Stimulated activated CD4-positive, alpha-beta T cell treated with anti-CD3 and anti-CD28 coated beads, Interleukin-12 subunit alpha, Interleukin-12 subunit beta, amount 100 ng/mL, for 24 hours (primary cell): ENCODE measurements at places on chromosomes 7 and 10.

- no peak for DNase-seq
Observed at GRCh38 chr10:13658871-13659685, 72.3 kb downstream of the PRPF18 start.

DNA sequence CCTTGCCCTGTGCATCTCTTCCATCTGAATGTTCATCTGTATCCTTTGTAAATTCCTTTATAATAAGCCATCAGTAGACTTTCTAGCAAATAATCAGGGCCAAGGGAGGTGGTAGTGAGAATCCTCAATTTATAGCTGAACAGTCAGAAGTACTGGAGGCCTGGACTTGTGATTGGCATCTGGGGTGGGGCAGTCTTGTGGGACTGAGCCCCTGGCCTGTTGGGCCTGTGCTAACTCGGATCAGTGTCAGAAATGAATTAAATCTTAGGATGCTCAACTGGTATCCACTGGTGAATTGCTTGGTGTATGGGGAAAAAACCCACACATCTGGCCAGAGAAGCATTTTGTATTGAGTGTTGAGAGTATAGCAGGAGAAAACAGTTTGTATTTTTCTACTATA is 481.8 kb downstream of the GLRX3 start:
- no peak for DNase-seq

GRCh38 chr10:37379991-37380390 is 254.6 kb downstream of the ANKRD30A start:
- DNase-seq, result no peak

DNA sequence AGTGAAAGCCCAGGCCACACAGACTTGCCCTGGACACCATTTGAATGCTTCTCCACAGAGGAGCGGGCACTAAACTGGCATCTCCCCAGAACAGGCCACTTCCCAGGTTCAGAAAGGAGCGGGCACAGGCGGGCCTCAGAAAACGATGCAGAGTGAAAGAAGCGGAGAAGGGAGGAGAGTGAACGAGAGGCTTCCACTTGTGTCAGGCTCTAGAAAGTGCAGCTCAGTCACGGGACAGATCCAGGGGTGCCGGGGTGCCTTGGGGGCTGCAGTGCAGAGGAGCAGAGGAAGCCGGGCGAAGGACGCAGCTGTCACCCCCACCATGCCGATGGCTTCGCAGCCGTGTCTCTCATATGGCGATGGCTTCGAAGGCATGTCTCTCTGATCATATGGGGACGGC is 26.1 kb upstream of the PRKAR1B start:
- DNase-seq, result no peak

DNA sequence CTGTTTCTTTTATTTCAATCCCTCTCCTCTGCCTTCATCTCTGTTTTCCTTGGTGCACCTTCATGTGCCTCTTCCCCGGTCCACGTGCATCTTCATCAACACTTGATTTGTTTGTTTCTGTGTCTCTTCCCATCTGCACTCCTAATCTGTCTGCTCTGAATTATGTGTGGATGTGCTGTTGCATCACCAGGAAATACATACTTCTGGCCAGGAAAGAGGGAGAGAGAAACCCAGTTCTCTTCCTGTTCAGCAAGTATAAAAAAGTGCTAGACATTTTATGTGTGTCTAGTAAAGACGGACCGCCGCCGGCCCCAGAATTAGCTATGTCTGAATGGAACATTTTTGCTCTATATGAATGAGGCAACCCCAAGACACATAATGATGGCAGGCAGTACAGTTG is 93.8 kb downstream of the CALD1 start:
- no peak for DNase-seq

DNA sequence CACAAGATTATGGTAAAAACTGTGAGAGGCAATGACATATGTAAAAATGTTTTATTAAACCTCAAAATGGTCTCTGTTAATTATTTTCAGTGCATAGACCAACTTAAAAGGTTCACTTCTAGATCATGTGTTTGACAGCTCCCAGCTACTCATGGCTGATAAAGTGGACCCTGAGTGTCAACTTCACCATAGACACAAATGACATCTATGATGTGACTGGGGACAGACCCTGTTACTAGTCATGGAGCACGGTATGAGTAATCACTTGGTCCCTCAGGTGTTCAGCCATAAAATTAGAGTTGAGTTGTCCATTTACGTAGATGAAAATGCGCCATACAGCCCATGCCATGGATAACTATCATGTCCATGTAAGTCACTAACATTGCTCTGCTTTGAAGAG is 199.8 kb downstream of the ZNF365 start:
- DNase-seq, result no peak

GRCh38 chr10:73810735-73811465 is 498 bp downstream of the NDST2 start:
- DNase-seq, result peak; percentile 41
